ENCODE measurements at places on chromosomes 3 and 15.

DNA sequence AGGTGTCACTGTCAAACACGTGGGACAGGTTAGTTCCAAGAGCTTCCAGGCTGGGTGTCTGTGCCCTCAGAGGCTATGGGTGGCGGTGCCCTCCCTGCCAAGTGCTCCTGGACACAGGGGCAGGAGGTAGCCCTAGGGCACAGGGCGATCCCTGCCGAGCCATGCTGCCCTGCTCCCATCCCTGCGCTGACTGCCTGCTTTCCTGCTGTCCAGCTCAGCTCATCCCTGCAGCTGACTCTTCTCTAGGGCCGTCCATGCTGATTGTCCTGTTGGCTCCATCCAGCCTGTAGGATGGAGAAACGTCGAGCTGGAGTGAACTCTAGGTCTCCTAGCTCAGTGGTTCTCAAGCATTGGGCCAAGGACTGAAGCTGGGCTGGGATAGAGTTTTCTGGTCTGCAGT, 3.7 kb downstream of the PDIA5 start:
- DNase-seq, result no peak

DNA sequence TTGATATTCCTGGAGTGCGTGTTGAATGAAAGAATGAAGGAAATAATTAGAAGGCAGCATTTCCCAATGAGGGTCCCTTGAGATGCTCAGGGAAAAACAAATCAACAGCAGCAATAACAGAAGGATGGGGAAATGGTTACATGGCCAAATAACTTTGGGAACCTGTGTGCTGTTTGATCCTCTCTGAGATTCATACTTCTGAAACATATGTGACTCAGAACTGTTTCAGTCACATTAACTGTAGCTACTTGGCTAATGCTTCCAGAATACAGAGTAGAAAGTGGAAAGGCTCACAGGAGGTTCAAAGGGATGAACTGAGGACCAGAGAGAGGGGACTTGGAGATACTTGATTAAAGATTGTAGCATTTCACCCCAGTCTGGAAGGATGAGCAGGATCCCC, 258.2 kb downstream of the SLCO3A1 start:
- DNase-seq, result no peak

DNA sequence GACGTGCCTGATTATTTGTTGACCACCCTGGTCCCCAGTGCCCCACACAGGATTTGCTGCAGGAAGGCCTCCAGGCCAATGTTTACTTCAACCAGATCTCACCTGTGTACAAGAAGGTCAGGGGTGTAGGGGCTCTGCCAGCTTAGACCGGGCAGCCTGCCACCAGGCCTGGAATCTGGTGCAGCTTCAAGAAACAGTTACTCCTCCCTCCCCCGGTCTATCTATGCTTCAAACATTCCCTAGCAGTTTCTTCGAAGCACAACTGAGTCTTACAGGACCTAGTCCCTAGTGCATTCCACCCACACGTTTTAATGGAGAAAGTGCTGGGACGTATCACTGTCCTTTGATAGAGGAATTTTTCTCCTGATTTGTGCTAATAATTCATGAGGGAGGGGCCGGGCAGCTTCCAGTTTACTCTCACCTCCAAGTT, 8.0 kb downstream of the SH3BP5 start:
- DNase-seq, result no peak

GRCh38 chr3:27659279-27660021, 62.7 kb downstream of the EOMES start:
- DNase-seq, result peak; percentile 58

- no peak for DNase-seq
These were observed 496.3 kb upstream of the CNTN3 start for GRCh38 chr3:75110741-75111140.

GRCh38 chr3:109643590-109643989, 306.2 kb upstream of the DPPA4 start:
- no peak for DNase-seq

GRCh38 chr15:79656151-79657000, 224.2 kb downstream of the MINAR1 start:
- DNase-seq, result no peak

DNA sequence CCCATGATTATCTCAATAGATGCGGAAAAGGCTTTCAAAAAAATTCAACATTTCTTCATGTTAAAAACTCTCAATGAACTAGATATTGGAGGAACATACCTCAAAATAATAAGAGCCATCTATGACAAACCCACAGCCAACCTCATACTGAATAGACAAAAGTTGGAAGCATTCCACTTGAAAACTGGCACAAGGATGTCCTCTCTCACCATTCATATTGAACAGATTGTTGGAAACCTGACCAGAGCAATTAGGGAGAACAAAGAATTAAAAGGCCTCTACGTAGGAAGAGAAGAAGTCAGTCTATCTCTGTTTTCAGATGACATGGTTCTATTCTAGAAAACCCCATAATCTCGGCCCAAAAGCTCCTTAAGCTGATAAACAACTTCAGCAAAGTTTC, 274.5 kb upstream of the MANF start:
- no peak for DNase-seq

- DNase-seq, result peak; percentile 58
These were observed 461 bp downstream of the SECISBP2L start for GRCh38 chr15:49045751-49046219.

GRCh38 chr3:66797889-66798560, 200.1 kb upstream of the KBTBD8 start:
- no peak for DNase-seq

DNA sequence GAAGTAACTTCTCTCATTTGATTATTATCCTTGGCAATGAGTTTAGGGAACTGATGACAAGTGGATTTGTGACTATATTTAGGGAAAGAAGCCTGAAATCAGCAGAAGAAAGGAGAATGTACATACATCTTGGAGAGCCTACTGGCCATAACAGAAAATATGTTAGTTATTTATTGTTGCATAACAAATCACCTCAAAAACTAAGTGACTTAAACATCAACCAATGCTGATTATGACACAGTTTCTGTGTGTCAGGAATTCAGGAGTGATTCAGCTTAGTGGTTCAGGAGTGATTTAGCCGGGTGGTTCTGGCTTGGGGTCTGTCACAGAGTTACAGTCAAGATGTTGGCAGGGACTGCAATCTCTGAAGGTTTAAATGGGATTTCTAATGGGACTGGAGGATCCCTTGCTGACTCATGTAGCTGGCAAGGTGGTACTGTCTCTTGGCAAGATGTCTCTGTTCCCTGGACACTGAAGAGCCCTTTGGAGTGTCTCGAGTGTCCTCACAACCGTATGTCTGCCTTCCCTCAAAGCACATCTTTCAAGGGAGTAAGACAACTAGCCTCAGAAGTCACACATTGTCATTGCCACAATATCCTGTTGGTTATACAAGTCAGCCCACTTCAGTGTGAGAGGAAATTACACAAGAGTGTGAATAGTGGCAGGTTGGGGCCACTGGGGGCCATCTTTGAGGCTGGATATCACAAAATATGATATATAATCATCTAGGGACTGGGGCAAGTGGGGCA, 248.9 kb downstream of the SV2B start:
- DNase-seq, result no peak

DNA sequence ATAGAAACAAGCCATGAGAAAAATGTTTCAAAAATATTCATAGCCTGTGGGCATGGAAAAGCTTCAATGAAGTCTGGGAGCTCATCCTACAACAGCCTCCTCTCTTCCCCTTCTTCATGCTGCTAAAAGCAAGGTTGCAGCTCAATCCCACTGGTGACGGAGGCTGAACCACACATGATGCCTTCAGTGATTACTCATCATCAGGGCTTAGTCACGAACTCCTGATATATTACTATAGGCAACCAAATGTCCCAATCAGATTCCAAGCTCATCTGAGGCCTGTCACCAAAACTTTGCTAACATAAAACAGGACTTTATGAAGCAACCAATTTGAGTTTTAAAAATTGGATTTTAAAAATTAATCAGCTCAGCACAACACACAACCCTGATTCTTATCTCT, 24.0 kb upstream of the SLC24A5 start:
- no peak for DNase-seq

DNA sequence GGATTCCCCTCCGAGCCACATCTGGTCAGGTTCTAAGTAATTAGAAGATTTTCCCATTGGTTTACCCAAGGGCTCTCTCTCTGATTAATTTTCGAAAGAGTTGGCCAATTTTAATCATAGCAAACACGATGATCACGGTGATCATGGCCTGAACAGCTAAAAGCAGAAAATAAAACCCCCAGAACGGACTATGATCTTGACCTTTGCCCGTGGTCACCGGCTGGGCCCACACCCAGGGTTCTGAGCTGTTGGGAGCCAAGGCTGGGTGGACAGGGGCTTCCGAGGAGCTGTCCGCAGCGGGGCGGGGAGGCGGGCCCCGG, 2.6 kb downstream of the GP5 start:
- no peak for DNase-seq

GRCh38 chr15:38647683-38648082, 83.1 kb upstream of the RASGRP1 start:
- DNase-seq, result no peak
